NCI-H1694 treated with DMSO at 0.1 percent for 48 hours (cell line): ENCODE measurements at places on chromosomes 2 and 18.

GRCh38 chr2:6103949-6104348, 411.8 kb downstream of the SOX11 start:
- DNase-seq, result no peak

DNA sequence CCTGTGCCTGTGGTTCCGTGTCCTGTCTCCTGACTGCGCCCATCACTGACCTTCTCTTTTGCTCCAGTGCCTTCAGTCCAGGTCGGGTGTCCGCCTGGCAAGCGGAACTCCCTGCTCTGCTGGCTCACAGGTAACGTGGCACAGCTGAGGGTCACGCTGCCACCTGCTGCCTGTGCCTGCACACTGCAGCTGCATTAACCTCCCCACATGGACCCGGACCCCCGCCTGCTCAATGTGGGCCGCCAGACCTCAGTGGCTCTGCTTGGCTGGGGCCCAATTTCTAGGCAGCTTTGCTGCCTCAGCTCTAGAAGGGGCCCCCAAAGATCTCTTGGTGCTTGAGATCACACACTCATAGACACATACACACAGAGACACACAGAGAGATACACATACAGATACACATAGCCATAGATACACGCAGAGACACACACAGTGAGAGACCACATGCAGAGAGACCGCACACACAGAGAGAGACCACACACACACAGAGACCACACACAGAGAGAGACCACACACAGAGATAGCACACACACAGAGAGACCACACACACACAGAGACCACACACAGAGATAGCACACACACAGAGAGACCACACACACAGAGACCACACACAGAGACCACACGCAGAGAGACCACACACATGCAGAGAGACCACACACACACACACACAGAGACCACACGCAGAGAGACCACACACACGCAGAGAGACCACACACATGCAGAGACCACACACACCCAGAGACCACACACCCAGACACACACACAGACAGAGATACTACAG, 14.9 kb upstream of the CNNM3 start:
- DNase-seq, result peak; percentile 48

GRCh38 chr2:11746807-11747459, 501 bp downstream of the LPIN1 start:
- peak; percentile 28 for DNase-seq

DNA sequence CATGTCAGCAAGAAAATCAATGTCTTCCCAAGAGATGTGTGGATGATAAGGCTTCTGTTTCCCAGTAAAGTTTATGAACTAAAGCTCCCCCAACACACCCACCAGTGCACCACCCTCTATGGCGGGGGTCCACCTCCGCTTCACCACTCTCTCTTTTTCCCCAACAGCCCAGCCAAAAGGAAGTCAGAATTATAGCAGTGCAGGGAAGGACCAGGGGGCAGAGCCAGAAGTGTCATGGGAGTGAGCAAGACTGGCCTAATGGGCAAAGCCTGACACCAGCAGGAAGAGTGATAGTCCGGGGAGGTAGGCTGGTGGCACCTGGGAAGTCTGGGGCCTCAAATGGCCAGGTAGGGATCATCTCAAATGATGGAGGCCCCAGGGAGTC, 167.7 kb downstream of the ZFP36L2 start:
- DNase-seq, result no peak
